Esophagus muscularis mucosa (tissue), 4 donors: ENCODE measurements at places on chromosomes 12 and 14. TPM values are rescaled to one million over a fixed set of nuclear protein-coding genes. Genes with fewer than 3 reads are reported as not detected.

GRCh38 chr12:14795028-14795448 is 8.2 kb downstream of the WBP11 start:
- H3K27me3 ChIP-seq = no peaks in the 10 kb centered on the region
- H3K4me3 ChIP-seq = no peak overlapping the region
- H3K4me1 ChIP-seq = no peaks in the 10 kb centered on the region
- H3K36me3 ChIP-seq = peaks cover 81% of the 10 kb centered on the region
- DNase-seq = no peak

DNA sequence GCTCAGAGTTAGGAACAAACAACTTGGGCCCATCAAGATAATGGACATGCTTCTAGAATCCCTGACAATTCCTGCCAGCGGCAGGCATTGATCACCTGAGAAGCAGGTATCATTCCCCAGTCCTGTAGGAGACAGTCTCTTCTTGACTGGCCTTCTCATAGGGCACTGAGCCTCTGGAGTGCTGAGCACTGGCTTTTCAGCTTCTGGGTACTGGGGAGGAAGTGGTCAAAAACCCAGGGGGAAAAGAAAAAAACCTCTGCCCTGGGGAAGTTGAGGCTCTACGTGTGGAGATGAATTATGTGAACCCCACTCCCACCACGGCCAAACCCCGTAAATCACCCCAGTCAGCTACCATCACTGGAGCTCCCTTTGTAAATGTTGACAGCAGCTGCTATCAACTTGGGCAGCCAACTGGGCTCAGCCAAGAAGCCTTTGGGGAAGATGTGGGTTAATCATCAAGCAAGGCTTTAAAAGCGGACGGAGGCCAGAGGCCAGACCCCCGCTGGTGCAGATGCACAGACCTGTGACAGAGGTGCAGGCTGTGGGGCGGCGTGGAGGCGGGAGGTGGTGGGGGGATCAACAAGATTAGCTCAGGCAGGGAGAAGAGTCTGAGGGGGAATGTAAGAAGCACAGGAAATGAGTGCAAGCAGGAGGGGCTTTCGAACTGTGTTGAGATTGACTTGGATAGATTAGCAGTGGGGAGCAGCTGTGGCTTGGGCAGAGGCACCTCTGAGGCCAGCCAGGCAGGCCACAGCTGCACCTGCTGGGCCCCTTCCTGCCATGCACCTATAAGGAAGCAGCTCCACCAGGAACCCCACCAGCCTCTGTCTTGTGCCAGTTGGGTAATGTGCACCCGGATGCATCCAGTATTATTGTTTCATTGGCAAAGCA is 105.4 kb upstream of the HIF1A start:
- peaks cover 28% of the 10 kb centered on the region for H3K4me1 ChIP-seq
- DNase-seq = peak; percentile 91
- no peak overlapping the region for H3K4me3 ChIP-seq
- H3K27me3 ChIP-seq = no peaks in the 10 kb centered on the region
- peak overlapping the region; percentile 17 for H3K27ac ChIP-seq

DNA sequence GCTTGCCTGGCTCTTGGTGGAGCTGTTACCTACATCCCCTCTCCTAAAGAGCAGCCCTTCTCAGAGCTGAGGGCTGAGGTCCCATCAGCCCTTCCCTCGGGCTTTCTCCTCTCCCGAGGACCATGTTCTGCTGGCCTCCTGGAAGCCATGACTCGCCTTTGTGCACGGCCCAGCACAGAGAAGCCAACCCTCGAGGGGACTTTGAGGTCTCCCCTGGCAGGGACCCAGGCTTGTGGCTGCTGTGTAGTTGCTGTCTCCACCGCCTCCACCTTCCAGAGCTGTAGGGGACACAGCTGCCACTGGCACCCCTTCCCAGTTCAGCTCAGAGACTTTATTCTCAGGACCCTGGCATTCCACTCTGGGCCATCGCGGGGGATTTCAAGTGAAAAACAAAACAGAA is 22.9 kb upstream of the CCND2 start:
- no peak overlapping the region for H3K4me3 ChIP-seq
- no peaks in the 10 kb centered on the region for H3K27me3 ChIP-seq
- peak; percentile 75 for DNase-seq
- no peaks in the 10 kb centered on the region for H3K4me1 ChIP-seq

DNA sequence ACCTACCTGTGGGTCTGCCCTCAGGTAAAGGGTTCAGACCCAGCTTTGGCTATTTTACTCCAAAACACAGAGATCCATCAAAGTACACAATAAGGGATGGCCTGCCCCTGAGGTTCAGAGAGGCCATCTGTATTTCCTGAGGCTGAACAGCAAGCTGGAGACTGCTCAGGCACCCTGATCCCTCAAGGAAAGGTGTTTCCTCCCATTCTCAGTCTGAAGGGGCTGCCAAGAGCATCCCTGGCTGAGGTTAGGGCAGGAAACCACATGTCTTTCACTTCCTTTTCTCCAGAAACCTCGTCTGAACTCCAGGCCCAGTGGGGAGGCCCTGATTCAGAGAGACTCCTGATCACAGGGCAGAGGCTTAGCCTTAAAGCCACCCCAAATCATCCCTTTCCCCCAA is 1.5 kb downstream of the RILPL1 start:
- peaks cover 36% of the 10 kb centered on the region for H3K4me1 ChIP-seq
- no peak for DNase-seq
- no peaks in the 10 kb centered on the region for H3K27me3 ChIP-seq
- no peaks in the 10 kb centered on the region for H3K36me3 ChIP-seq
- H3K27ac ChIP-seq = peak overlapping the region; percentile 93

RIPK3 gene
- 3.8 TPM for total RNA-seq

SMCO3 gene
- not detected for total RNA-seq

DNA sequence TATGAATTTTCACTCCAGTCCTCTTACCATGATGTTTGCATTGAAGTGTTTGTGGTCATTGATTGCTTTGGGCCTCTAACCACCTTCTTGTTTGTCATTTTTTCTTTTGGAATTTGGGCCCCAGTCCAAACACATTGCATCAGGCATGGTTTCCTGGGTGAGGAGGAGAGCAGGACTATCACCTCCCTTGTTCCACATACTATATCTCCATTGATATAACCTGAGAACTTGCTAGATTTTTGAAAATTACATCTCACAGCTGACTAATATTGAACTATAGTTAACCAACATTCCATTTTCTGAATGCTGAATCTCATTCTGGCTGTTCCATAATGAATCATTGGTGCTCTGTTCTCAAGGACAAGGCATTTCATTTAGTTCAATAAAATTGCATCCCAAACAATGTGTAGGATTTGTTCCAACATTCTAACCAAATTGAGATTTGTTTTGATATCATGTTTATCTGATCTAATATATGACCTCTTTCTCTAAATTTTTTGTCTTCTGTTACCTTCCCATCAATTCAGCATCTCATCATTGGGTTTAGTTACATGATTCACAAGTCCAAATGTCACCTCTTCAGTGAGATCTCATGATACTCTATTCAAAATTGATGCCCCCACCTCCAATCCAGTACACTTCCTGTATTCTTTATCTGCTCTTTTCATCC is 329.0 kb downstream of the ZFP36L1 start:
- DNase-seq = no peak
- H3K36me3 ChIP-seq = no peaks in the 10 kb centered on the region
- no peaks in the 10 kb centered on the region for H3K27me3 ChIP-seq
- H3K27ac ChIP-seq = no peak overlapping the region
- H3K4me3 ChIP-seq = no peak overlapping the region

- H3K27me3 ChIP-seq = no peaks in the 10 kb centered on the region
- H3K27ac ChIP-seq = peak overlapping the region; percentile 56
- H3K4me1 ChIP-seq = peaks cover 9% of the 10 kb centered on the region
- no peak for DNase-seq
Observed at GRCh38 chr12:112191840-112192321, 66.5 kb downstream of the TRAFD1 start.

DNA sequence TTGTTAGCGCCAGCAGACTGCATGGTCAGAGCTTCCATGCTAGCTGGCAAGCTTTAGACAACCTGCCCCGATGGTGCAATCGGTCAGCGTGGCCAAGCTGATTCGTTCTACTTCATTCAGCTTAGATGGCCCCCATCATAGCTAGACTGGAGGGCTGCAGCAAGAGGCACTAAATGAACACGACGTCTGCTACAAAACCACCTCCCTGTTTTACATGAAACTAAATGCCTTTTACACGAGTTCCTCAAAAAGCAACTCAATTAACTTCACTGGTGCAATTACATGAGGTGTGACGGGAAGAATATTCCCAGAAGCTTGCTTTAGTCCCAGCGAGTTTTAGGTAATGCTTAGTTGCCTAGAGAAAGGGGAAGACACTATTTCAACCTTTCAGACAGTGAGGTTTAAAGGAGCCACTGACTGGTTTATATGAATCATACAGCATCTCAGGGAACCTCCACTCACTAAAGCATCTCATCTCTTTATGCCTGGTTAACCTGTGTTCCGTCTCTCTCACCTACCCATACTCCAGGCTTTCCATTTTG is 8.4 kb downstream of the NIN start:
- DNase-seq = peak; percentile 87
- peaks cover 19% of the 10 kb centered on the region for H3K4me1 ChIP-seq
- H3K27ac ChIP-seq = no peak overlapping the region

GRCh38 chr12:108822497-108823205 is 34.7 kb downstream of the SSH1 start:
- no peak for DNase-seq
- H3K27me3 ChIP-seq = no peaks in the 10 kb centered on the region
- H3K4me1 ChIP-seq = peaks cover 86% of the 10 kb centered on the region
- H3K36me3 ChIP-seq = peaks cover 4% of the 10 kb centered on the region

FZD10 gene
- total RNA-seq = 0.97 TPM

RPL10L gene
- not detected for total RNA-seq

IL26 gene
- not detected for total RNA-seq

PIP4K2C gene
- total RNA-seq = 27.6 TPM

KCNMB4 gene
- total RNA-seq = 7.5 TPM

AQP2 gene
- not detected for total RNA-seq

DNA sequence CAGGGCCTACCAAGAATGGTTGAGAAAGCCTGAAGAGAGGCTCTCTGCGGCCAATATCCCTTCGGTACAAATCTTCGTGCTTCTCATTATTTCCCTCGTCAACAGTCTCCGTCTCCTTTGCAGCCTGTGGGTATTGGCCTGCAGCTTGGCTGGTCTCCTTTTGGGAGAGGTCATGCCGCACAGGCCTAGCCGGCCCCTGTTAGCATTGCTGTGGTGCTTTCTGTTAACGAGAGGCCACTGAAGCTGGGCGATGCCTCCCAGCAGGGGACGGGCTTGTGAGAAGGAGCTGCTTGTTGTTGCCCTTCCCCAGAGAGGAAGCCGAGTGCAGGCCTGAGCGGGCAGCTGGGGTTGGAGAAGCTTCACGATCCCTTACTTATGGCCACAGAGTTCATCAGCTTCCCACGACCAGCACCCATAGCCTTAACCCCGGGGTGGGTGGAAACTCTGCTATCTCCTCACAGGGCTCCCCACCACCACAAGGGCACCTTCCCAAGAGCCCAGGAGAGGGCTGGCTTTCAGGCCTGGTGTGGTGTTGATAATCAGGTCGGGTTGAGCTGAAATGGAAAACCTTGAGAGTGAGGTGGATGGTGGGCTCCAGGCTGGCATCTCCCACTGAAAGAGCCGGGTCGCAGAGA is 228.6 kb downstream of the ZFP36L1 start:
- peaks cover 61% of the 10 kb centered on the region for H3K4me1 ChIP-seq
- no peaks in the 10 kb centered on the region for H3K27me3 ChIP-seq
- no peak for DNase-seq
- no peak overlapping the region for H3K4me3 ChIP-seq
- H3K27ac ChIP-seq = peak overlapping the region; percentile 66

GLIPR1L1 gene
- total RNA-seq = not detected
